Activated T-cell treated with anti-CD3 and anti-CD28 coated beads, Interleukin-2, amount 50 U/mL, for 72 hours (primary cell): ENCODE measurements at places on chromosomes 4 and X.
A peak's percentile ranks its signal among the peaks of the same experiment; 100 is the strongest.

DNA sequence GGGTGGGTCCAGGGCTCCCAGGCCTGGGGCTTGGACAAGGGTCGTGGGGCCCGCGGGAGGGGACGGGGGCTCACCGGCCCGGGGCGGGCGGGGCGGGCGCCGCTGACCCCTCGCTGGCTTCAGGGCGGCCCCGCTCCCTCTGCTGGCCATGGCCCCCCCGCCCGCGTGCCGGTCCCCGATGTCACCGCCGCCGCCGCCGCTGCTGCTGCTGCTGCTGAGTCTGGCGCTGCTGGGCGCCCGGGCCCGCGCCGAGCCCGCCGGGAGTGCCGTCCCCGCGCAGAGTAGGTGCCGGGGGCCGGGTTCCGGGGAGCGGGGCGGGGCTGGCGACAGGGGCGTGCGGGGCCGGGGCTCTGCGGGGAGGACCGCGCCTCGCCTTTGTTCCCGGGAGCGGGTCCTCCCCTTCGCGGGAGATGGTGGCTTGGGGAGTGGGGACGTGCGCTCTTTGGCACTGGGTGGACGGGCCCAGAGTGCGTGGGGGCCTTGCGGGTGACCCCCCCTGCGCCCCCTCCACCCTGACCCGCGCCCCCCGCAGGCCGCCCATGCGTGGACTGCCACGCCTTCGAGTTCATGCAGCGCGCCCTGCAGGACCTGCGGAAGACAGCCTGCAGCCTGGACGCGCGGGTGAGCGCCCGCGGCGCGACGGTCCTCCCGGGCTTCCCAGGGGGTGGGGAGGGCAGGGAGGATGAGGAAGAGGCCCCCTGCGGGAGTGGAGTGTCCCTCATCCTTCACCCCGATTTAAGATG lies 16.8 kb upstream of the NAT8L start:
- peak overlapping the region; percentile 74 for H3K4me3 ChIP-seq
- no peaks in the 10 kb centered on the region for H3K4me1 ChIP-seq
- H3K36me3 ChIP-seq, result peaks cover 2% of the 10 kb centered on the region
- H3K27me3 ChIP-seq, result peaks cover 23% of the 10 kb centered on the region
- peak; percentile 59 for DNase-seq

DNA sequence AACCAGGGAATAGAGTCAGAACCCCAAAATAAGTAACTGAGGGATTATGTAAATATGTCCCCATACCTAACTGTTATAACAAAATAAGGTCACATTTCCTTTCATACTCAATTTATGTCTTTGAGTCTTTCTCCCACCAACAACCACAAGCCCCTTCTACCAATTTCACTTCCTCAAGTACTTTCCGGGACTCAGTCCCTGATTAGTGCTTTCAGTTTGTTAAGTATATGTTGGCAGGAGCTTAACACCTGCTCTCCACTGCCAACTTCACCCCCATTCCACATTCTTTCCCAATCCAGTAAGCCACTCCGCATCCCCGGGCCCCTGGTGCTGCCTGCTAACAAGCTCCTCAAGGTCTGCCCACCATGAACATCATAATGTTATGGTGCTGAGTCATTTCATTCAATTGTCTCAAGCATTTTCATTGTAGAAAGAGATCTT lies 71.3 kb upstream of the SPRY1 start:
- no peak overlapping the region for H3K4me3 ChIP-seq
- peaks cover 3% of the 10 kb centered on the region for H3K36me3 ChIP-seq
- H3K4me1 ChIP-seq, result no peaks in the 10 kb centered on the region
- no peak overlapping the region for H3K27ac ChIP-seq

DNA sequence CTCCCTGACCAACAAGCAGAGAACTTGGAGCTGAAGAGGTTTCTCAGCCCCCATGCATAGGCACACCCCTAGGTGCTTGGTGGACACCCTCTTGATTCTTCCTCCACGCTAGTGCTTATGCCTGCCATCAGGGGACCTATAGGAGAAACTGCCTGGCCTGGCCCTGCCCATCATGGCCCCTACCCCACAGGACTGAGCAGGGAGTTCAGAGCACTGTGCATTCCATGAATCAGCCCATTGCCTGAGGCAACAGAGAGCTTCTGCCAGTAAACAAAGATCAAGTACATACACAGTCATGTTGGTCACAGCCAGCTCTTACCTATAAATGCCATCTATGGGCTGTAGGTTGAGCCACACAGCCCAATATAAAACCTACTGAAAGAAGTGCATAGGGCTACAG lies 99.1 kb upstream of the EDNRA start:
- H3K27me3 ChIP-seq, result no peaks in the 10 kb centered on the region
- H3K27ac ChIP-seq, result no peak overlapping the region
- no peak for DNase-seq
- H3K4me3 ChIP-seq, result no peak overlapping the region

DNA sequence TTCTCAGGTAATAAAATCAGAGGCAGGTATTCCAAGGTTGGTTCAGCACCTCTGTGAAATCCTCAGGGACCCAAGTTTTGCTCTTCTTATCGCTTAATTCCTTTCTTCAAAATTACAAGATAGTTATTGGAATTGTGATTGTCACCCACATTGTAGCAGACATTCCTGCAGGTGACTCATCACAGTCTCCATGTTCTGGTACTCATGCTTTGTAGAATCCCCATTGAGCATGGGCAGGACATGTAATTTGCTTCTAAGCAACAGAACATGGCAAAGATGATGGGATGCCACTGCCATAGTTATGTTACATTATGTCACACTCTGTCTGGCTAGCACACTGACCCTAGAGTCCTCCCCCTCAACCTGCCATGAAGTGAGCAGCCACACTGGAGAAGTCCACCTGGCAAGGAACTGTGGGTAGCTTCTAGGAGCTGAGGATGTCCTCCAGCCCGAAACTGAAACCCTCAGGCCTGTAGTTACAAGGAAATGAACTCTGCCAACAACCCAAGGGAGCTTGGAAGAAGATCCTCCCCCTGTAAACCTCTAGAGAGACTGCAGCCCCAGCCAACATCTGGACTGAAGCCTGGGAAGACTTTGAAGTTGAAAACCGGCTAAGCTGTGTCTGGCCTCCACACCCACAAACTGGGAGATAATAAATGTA lies 58.3 kb upstream of the GUCY1A1 start:
- H3K4me1 ChIP-seq, result no peaks in the 10 kb centered on the region
- H3K27ac ChIP-seq, result no peak overlapping the region

- H3K4me3 ChIP-seq, result no peak overlapping the region
- peaks cover 26% of the 10 kb centered on the region for H3K4me1 ChIP-seq
- peaks cover 15% of the 10 kb centered on the region for H3K27me3 ChIP-seq
- H3K27ac ChIP-seq, result no peak overlapping the region
- H3K36me3 ChIP-seq, result no peaks in the 10 kb centered on the region
Measured at GRCh38 chrX:71665747-71666146, 1.6 kb upstream of the LOC101059915 start.
